Cardiac fibroblast (primary cell): ENCODE measurements at places on chromosomes 5 and 9.
A peak's percentile ranks its signal among the peaks of the same experiment; 100 is the strongest.

- no peak for DNase-seq
Observed at GRCh38 chr5:112525217-112525616, 106.1 kb upstream of the EPB41L4A start.

- peak; percentile 35 for DNase-seq
Observed at GRCh38 chr5:80686757-80687156, 32.0 kb upstream of the DHFR start.

GRCh38 chr5:76818844-76819831, at the start of gene F2RL1:
TSS of gene F2RL1 (plus strand) at chr5:76819030. CDS start at chr5:76819183, 153 bp downstream.
- peak; percentile 78 for DNase-seq

DNA sequence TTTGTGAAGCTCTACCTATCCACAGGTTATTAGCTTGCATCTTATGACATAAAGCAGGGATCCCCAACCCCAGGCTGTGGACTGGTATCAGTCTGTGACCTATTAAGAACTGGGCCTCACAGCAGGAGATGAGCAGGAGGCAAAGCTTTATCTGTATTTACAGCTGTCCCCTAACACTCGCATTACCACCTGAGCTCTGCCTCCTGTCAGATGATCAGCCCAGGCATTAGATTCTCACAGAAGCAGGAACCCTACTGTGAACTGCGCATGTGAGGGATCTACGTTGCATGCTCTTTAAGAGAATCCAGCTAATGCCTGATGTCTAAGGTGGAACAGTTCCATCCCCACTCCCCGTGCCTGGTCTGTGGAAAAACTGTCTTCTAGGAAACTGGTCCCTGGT, 19.7 kb downstream of the FBXW11 start:
- no peak for DNase-seq

GRCh38 chr5:121257621-121258020, 594.1 kb upstream of the FTMT start:
- DNase-seq: no peak

DNA sequence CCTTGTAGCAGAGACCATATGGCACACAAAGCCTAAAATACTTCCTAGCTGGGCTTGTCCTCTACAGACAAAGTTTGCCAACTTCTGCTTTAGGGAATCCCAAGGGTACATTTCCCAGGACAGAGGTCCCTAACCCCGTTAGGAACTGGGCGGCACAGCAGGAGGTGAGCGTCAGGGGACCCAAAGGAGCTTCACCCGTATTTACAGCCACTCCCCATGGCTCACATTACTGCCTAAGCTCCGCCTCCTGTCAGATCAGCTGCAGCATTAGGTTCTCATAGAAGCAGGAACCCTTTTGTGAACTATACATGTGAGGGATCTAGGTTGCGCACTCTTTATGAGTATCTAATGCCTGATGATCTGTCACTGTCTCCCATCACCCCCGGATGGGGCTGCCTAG, 88.5 kb upstream of the TRPM3 start:
- no peak for DNase-seq

DNA sequence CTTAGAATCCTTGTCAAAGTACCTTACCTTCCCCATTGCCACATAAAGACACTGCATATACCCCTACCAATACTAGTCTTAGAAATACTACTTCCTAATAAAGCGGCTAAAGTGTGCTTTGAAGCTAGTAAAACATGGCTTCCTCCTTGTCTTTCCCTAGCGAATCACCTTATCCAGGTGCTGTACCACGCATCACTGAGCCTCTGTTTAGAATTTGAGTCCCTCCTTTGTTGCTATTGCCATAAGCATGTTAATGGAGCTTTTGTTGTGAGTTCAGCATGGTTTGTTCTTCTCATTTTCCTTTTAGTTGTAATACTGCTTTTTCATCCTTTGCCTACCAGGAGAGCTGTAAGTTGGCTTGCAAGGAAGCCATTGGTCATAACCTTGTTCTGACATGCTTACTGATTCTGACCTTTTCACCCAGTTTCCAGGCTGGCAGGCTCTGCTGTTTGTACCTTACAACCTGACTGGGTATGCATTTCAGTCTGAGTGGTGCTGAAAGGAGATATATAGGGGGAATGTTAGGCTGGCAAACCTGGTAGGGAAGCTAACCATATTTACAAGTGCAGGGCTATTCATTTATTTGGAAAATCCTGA, 49.8 kb downstream of the LMNB1 start:
- DNase-seq: no peak

DNA sequence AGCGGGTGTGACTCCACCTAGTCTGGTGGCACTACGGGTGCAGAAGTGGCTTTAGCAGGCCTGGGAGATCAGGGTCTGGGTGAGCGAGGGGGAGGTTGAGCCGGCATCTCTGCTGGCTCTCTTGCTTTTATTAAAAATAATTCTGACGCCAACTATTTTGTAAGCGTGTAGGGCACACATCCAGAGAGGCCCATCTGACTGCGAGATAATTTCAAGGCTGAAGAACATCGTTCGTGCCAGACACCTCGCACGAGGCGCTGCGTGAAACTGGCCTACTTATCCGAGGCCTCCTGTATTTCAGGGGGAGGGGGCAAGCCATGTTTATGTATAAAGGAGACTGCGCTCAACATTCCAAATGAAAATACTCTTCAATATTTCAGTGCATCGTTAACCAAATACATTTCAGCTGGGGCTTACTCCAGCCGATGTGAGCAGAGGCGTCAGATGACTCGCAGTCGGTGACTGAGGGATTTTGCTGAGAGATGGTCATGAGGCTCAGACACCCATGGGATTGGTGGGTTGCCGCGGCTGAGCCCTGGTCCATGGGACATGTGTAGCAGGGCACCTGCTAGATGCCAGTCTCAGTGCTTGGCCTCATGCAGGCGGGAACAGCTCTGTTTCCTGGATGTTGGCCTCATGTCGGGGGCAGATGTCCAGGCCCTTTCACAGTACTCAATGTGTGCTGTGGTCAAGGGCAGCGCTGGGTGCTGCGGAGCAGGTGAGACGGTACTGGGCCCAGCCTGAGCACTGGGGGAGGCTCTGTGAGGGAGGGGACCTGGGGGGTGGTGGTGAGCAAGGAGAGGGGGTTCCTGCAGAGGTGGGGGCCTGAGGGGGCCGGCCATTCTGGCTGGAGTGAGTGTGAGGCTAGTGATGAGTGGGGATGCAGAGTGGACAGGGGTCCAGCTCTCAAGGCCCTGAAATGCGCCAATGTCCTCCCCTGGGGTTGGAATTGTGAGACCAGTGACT, 201.5 kb downstream of the DAB2IP start:
- DNase-seq: no peak

DNA sequence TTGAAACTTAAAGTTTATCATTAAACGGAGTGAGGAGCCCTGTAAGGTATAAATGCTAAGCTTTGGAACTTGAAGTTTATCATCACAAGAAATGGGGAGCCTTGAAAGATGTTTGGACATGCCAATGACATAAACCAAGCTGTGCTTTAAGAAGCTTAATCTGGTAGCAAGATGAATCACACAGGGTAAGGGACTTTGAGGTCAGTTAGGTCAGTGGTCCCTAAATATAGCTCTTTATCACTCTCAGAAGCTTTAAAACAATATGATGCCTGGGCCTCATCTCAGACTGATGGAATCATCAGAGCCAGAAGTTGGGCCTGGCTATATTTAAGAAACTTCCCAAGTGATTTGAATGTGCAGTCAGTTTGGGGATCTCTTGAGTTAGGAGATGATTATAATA, 85.7 kb downstream of the TNC start:
- DNase-seq: no peak

- DNase-seq: peak; percentile 79
Observed at GRCh38 chr5:83375049-83375745, 96.3 kb upstream of the VCAN start.

GRCh38 chr9:136492978-136493522, 10.2 kb upstream of the SEC16A start:
- no peak for DNase-seq

- no peak for DNase-seq
Observed at GRCh38 chr9:99722877-99723276, 98.8 kb upstream of the NR4A3 start.

DNA sequence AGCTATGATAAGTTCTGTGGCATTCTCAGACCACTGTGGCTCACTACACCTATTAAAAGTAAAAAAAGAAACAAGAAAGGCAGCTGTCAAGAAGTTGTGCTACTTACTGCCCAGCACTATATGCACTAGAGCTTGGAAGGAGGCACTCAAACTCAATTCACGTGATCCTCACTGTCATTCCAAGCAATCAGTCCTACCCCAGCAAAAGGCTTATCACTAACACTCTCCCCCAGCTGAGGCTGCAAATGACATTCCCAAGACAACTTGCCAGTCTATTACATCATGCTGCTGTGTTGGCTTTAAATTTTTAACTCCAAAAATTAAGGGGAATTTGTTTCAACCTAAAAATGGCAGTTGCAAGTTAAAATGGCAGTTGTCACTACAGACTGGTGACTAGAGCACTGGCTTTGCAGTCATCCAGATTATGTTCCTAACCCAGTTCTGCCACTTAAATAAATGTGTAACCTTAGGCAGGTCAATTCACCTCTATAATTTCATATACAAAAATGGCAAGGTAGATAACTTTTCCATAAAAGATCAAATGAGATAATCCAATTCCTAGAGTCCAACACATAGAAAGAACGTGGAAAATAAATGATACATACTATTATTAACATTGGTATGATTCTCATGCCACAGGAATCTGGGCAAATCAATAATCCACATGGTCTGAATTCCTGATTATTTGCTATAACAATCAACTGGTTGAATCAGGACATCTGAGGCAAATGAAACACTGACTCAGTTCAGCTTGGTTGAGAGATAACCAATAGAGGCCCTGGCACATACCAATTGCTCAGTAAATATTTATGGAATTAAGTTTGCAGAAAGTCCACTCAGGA, 52.4 kb downstream of the FBXW11 start:
- peak; percentile 59 for DNase-seq

GRCh38 chr9:37947977-37948376, 44.0 kb upstream of the SLC25A51 start:
- no peak for DNase-seq

GRCh38 chr9:128249908-128250838, 25.6 kb downstream of the GOLGA2 start:
- peak; percentile 64 for DNase-seq

DNA sequence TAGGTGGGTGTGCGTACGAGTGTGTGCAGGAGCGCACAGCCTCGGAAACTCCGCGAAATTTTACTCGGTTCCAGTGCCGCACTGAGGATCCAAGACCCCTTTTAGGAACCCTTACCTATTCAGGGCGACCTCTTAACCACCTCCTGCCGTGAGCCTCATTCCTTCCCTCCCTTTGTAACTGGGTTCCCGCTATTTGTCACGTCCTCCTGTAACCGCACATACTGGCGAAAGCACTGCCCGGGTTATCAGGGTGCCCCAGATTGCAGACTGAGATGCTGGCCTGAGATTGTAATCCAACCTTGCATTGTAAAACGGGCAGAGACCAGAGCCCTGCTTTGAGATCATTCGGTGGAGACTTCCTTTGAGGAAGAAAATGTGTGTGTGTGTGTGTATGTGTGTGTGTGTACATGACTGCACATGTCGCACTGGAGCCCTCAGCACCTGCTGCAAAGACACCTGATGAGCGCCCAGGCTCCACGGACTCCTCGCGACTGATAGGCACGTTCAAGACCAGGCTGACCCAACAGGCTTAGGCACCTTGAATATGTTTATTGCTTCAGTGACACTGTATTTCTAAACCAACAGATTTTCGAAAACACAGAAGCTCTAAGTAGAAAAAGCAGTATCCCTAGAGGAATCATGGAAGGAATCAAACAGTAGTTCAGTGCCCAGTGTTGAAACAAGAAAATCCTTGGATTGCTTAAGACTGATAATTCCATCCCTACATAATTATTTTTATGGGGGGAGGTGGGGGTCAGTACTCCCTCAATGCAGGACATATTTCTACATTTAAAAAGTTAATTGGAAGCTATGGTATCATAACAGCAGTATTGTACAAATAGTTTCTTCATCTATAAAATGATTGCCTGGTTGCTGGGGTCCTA, 86.5 kb upstream of the TNFAIP8 start:
- DNase-seq: peak; percentile 17

- peak; percentile 51 for DNase-seq
Observed at GRCh38 chr9:106860721-106861639, 2.0 kb upstream of the ZNF462 start.

GRCh38 chr5:1507014-1507375, 16.8 kb downstream of the LPCAT1 start:
- DNase-seq: no peak

DNA sequence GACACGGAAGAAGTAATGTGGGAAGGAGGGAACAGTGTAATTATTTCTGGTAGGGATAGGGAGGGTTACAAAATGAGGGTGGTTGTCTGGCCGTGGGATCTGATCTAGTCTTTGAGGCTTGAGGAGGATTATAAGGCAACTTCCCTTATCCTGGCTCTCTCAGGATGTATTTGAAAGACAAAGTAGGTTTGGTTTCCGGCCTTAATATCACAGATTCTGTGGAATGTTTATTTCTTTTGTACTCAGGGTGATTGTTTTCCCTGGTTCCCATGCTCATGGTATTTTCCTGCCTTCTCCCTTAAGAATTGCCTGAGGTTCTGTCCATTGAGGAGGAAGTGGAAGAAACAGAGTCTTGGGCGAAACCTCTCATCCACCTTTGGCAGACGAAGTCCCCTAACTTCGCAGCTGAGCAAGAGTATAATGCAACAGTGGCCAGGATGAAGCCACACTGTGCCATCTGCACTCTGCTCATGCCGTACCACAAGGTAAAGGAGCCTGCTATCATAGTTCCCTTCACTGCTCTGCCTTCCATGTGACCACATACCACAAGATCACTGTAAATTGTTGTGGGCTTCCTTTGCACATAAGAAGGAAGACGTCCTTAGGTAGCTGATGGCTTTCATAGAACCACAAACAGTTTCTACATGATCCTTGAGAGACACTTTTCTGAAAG, 253.8 kb downstream of the KDM4C start:
- DNase-seq: peak; percentile 1

GRCh38 chr5:157471709-157472108, 11.7 kb downstream of the NIPAL4 start:
- peak; percentile 53 for DNase-seq

DNA sequence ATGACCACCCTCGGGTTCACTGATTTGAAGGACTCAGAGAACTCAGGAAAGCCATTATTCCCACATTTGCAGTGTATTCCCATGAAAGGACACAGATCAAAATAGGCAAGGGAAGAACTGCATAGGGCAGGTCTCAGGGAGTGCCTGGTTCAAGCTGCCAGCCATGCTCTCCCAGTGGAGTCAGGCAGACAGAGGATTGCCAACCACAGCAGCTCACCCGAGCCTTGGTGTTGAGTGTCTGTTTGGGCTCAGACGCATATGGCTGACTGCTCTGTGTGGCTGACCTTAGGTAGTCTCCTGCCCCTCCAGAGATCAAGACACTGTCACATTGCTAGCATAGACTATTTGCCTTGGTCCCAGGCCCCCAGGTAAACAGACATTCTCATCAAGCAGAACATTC, 115.8 kb upstream of the OTULINL start:
- no peak for DNase-seq
